ENCODE measurements at places on chromosomes 5 and 9.

DNA sequence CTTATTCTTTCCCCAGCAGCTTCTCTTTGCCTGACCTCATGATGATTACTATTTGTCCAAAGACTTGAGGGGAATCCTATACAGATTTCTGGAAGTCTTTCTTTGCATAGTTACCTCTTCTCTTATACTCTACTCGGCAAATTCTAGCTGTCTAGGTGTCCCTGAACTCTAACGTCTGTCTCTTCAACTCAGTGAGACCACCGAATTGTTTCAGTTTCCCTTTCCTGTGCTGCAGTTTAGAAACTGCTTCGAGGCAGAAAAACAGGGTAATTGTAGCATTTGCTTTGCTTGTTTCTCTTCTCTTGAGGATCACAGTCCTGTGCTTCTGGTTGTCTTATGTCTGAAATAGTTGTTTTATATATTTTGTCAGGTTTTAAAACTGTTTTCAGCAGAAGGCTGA is 14.8 kb downstream of the LVRN start:
- DNase-seq: no peak

GRCh38 chr9:38074441-38074961 is 5.5 kb upstream of the SHB start:
- no peak for DNase-seq

DNA sequence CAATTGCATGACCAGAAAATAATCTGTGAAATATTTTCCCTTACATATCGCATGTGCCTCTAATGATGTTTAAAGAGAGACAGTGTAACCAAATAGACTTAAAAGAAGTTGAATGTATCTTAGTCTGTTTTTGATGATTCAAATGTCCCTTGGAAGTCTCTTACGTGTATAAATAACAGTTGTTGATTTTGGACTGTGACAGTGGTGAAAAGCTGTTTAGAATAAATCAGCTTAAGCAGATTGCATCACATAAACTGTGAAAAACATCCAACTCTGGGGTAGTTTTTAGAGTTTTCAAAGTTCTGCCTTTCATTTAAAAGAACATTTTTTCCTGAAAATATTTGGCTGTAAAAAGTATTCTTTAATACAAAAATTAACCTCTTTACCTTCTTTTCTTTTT is 301.1 kb downstream of the PRR16 start:
- DNase-seq: no peak

- no peak for DNase-seq
These were observed 26.8 kb upstream of the IQGAP2 start for GRCh38 chr5:76376148-76376865.

DNA sequence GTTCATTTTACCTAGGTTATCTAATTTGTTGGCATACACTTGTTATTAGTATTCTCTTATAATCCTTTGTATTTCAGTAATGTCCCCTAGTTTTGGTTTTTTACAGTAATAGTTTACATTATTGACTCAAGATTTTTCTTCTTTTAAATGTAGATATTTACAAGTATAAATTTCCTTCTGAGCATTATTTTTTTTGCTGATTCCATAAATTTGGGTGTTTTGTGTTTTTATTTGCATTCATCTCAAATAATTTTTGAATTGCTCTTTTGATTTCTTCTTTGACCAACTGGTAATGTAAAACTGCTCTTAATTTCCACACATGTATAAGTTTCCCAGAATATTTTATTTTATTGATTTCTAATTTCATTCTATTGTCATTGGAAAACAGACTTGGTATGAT is 68.1 kb downstream of the ESM1 start:
- DNase-seq: no peak

DNA sequence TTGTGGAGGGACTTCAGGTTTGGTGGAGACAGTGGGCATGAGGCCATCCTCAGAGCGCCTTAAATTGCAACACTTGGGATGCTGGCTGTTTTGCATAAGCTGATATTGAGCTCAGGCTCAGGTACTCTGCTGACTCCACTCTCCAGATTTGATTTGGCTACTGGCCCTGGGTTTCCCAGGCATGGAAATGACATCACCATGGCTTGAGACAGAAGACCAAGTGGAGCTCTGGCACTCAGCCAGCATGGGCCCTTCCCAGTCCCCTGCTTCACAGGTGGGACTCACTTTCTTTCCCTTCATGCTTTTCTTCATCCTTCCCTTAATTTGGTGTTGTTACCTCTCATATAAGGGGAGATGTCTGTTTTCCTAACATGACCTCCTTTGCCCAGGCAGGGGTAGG is 72.0 kb upstream of the IL12B start:
- no peak for DNase-seq

DNA sequence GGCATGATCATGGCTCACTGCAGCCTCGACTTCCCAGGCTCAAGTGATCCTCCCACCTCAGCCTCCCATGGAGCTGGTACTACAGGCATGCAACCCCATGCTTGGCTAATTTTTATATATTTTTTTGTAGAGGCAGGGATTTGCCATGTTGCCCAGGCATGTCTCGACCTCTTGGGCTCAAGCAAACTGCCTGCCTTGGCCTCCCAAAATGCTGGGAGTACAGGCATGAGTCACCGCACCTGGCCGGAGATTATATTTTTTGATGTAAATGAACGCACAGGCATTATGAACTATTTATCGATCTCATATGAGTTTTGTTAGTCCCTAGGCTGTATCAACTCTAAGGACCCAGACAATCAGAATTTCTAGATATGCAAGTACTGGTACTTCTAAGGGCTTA is 25.5 kb upstream of the CEP120 start:
- DNase-seq: no peak

Data from midbrain (tissue), 1 donor.